Keratinocyte (primary cell): ENCODE measurements at places on chromosomes 7 and 10.

DNA sequence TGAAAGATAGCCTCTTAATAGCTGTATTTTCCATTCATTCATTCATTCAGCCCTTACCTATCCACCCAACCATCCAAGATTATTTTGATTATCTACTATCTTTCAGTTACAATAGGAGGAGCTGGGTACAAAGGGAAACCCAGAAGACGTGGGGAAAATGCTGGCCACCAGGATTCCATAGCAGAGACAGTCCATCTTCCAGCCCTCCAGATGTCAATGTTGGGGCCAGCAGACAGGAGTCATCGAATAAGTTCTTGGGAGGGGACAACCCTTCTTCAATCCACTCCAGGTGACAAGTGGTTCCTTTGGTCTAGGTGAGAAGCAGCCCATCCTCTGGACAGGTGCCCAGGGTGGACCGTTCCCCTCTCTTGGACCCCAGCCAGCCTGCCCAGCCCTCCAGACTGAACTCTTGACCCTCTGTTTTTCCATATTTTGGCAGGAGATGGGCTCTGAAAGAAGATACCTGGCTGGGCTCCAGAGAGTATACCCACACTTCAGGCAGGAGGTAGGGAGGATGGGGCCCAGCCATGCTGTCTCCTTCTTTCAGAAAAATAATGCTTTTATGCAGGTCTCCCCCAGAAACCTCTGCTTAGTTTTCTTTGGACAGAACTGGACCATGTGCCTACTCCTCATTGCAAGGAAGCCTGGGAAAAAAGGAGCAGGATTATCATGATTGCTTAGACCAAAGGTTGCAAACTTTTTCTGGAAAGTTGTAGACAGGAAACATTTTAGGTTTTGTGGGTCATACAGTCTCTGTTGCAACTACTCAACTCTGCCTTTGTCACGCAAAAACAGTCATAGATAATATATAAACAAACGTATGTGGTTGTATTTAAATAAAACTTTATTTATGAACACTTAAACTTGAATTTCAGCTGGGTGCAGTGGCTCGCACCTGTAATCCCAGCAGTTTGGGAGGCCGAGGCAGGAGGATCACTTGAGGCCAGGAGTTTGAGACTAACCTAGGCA, 95.5 kb upstream of the SMNDC1 start:
- H3K27me3 ChIP-seq: no peaks in the 10 kb centered on the region
- H3K36me3 ChIP-seq: no peaks in the 10 kb centered on the region
- peaks cover 40% of the 10 kb centered on the region for H3K4me1 ChIP-seq
- DNase-seq: no peak

- H3K27ac ChIP-seq: no peak overlapping the region
- H3K36me3 ChIP-seq: peaks cover 1% of the 10 kb centered on the region
- no peaks in the 10 kb centered on the region for H3K4me1 ChIP-seq
- H3K4me3 ChIP-seq: no peak overlapping the region
Observed at GRCh38 chr10:34462993-34463392, 352.1 kb downstream of the PARD3 start.

GRCh38 chr10:1499359-1499957, 237.9 kb downstream of the ADARB2 start:
- DNase-seq: no peak
- H3K27me3 ChIP-seq: no peaks in the 10 kb centered on the region
- H3K36me3 ChIP-seq: no peaks in the 10 kb centered on the region
- no peaks in the 10 kb centered on the region for H3K4me1 ChIP-seq

DNA sequence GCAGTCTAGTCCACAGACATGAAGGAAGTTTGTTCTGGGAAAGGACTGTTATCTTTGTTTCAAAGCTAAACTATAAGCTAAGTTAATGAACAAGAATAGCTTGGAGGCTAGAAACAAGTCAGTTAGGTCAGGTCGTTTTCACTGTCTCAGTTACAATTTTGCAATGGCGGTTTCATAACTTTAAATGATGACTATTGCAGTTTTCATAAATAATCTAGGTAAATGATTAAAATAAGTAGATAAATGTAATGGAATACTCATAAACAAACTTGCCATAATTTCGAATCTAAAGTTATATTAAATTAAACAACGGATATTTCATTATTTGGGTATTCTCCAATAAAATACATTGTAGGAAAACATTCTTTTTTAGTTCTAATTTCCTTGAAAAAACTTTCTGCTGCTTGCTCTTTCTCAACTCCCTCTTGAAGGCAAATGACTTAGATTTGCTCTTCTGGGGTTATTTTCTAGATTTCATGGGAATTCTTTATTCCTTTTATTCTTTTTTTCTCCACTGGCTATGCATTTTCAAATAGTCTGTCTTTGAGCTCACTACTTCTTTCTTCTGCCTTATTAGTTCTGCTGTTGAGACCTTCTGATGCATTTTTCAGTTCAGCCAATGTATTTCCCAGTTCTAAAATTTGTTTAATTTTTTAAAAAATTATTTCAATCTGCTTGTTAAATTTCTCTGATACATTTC, 103.8 kb upstream of the APBB1IP start:
- no peaks in the 10 kb centered on the region for H3K36me3 ChIP-seq
- no peak for DNase-seq
- H3K27ac ChIP-seq: no peak overlapping the region

DNA sequence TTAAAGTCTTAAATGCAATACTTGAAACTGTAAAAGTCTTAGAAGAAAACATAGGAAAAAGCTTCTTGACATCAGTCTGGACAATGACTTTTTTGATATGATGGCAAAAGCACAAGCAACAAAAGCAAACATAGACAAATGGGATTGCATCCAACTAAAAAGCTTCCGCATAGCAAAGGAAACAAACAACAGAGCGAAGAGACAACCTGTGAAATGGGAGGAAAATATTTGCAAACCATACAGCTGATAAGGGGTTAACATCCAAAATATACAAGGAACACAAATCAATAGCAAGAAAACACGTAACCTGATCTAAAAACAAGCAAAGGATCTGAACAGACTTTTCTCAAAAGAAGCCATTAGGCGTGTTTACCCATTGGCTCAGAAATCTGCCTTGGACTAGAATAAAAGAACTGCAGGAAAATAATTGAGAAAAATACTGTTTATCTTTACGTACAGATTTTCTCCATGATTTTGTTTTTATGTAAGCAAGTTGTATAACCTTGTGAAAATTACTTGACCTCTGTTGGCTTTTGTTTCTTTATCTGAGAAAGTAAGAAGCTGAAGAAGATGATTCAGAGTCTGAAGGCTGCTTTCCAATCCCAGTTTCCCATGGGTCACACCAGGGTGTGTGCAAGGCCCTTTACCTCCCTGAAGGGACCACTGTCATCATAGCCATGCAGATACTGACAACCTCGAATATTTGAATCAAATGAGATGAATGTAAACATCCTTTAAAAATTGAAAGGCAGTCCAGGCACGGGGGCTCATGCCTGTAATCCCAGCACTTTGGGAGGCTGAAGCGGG, 99.1 kb upstream of the LANCL2 start:
- H3K4me1 ChIP-seq: no peaks in the 10 kb centered on the region
- peaks cover 7% of the 10 kb centered on the region for H3K27me3 ChIP-seq
- no peak overlapping the region for H3K4me3 ChIP-seq
- no peak for DNase-seq
- no peak overlapping the region for H3K27ac ChIP-seq
- no peaks in the 10 kb centered on the region for H3K36me3 ChIP-seq

GRCh38 chr7:33388332-33388731, 259.0 kb downstream of the BBS9 start:
- H3K4me3 ChIP-seq: no peak overlapping the region
- H3K36me3 ChIP-seq: no peaks in the 10 kb centered on the region
- no peaks in the 10 kb centered on the region for H3K27me3 ChIP-seq
- H3K27ac ChIP-seq: no peak overlapping the region
- H3K4me1 ChIP-seq: no peaks in the 10 kb centered on the region

GRCh38 chr7:106273009-106273668, 11.6 kb downstream of the NAMPT start:
- no peaks in the 10 kb centered on the region for H3K27me3 ChIP-seq
- no peak for DNase-seq
- no peaks in the 10 kb centered on the region for H3K4me1 ChIP-seq
- no peak overlapping the region for H3K4me3 ChIP-seq
- H3K27ac ChIP-seq: no peak overlapping the region
- H3K36me3 ChIP-seq: peaks cover 34% of the 10 kb centered on the region

DNA sequence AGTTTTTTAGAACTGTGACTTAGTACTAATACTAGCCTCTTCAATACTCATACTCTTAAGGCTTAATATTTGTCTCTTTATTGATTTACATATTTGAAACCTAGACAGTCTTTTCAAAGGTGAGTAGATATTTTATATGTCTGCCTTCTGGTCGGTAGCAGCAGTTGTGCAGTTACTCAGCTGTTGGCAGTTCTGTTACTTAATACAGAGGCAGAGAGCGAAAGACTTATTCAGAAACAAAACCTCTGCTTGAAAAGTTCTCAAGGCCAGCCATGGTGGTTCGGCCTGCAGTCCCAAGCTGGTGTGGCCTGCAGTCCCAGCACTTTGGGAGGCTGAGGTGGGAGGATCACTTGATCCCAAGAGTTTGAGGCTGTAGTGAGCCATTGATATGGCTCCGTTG, 84.2 kb downstream of the AUTS2 start:
- no peaks in the 10 kb centered on the region for H3K36me3 ChIP-seq
- H3K4me3 ChIP-seq: no peak overlapping the region
- no peak overlapping the region for H3K27ac ChIP-seq
- H3K27me3 ChIP-seq: no peaks in the 10 kb centered on the region
- DNase-seq: no peak
- no peaks in the 10 kb centered on the region for H3K4me1 ChIP-seq

DNA sequence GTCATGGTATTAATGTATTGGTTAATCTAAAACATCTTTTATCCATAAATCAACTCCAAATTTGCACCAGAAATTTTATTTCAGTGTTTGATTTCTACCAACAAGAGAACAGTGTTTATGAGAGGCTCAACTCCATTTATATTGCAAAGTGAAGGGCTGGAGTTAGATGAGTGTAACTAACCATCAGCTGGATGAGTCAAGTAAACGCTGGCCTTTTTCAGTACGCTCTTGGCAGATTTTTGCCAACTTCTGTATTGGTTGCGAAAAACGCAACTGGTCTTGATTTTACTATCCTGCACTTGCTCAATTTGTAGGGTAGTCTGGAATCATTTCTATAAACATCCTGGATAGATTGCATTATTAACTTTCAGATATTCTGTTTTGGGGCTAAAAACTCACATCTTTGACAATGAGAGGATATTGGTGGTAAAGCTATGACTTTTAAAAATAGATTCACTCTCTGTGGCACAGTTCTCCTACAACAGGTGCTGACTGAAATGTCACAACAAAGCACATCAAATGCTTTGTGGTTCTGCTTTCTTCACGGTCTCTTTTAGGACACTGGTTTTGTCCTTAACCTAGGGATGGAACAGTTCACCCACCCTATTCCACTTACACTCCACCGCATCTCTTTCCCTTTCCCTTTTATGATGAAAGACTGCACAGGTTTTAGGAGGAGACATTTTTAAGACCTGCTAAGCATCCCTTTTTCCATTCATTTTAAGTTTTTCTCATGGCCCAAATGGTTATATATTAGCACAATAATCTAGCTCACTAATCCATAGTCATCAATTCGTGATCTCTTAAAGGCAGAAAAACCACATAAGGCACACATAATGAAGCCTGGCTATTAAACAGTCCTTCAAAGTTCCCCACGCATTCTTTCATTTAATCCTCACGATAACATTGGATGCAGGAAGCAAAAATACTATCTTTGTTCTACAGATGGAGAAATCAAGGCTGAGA, 12.8 kb downstream of the CACNA2D1 start:
- H3K27ac ChIP-seq: no peak overlapping the region
- H3K4me1 ChIP-seq: no peaks in the 10 kb centered on the region
- H3K4me3 ChIP-seq: no peak overlapping the region
- H3K27me3 ChIP-seq: no peaks in the 10 kb centered on the region
- no peaks in the 10 kb centered on the region for H3K36me3 ChIP-seq

DNA sequence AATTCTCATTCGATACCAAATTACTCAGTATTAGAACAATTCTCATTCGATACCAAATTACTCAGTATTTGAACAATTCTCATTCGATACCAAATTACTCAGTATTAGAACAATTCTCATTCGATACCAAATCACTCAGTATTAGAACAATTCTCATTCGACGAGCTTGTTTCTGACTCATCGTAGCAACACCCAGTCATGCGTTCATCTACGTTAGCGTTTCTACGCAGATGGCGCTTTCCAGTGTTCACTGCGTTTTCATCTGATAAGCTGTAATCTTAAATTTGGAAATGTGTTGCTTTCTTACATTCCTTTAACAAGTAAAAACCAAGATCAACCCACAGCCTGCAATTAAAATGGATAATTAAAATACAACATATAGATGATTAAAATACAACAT, 276.3 kb downstream of the ZMYND11 start:
- H3K27me3 ChIP-seq: no peaks in the 10 kb centered on the region
- H3K36me3 ChIP-seq: no peaks in the 10 kb centered on the region
- H3K4me1 ChIP-seq: no peaks in the 10 kb centered on the region
- H3K4me3 ChIP-seq: no peak overlapping the region

DNA sequence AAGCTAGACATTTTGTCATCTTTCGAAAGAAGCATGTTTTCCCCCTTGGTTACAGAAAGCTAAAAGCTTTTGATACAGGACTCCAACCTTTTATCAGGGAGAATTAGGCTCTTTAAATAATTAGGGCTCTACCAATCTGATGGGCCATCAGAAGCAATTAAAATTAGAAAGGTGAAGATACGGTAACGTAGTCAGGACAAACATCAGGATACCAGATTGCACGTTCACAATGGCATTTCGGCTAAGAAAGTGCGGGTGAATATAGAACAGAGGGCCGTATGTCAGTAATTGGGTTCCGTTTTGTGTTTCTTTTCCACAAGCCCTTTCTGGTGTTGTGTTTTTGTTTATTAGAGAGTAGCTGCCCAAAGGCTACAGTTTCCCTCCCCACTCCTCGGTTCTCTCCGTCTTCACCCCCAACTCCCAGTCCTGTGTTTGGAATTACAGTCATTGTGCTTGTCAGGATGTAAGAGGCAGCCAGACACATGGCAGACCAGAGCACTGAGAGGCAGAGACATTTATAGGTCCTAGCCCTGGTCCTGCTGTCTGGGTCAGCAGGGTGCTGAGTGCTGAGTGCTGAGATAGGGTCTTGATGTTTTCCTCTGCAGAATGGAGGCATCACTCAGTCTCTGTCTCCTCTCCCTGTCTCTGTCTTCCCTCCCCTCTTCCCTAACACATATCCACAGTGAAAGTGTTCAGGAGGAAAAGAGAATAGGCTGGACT, 5.5 kb downstream of the PFKP start:
- peaks cover 45% of the 10 kb centered on the region for H3K4me1 ChIP-seq
- no peak for DNase-seq
- H3K27me3 ChIP-seq: no peaks in the 10 kb centered on the region
- peaks cover 33% of the 10 kb centered on the region for H3K36me3 ChIP-seq
- H3K27ac ChIP-seq: peak overlapping the region; percentile 16

DNA sequence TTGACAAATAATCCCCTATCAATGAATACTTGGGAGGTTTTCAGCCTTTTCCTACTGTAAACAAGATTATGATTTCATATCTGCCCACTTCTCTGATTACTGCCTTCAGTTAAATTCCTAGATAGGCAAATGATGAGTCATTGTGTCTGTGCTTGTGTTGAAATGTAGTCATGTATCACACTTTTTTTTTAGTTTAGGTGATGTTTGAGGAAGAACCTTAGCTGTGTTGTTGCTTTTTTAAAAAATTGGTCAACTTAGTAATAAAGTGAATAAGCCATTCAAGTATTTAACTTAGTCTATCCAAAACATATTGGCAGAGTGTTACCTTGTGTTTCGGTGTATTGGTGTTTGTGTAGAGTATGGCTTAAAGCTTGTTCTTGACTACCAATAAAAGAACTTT, 60.0 kb downstream of the WAC start:
- peak overlapping the region; percentile 48 for H3K27ac ChIP-seq
- no peak overlapping the region for H3K4me3 ChIP-seq
- H3K27me3 ChIP-seq: no peaks in the 10 kb centered on the region
- H3K36me3 ChIP-seq: peaks cover 9% of the 10 kb centered on the region

- peak within 1 kb of the TSS; percentile 29 for H3K4me3 ChIP-seq
- H3K4me1 ChIP-seq: peaks cover 8% of the 10 kb centered on the region
- no peaks in the 10 kb centered on the region for H3K36me3 ChIP-seq
- H3K27me3 ChIP-seq: peaks cover 71% of the 10 kb centered on the region
- H3K27ac ChIP-seq: no peak within 1 kb of the TSS
Observed at GRCh38 chr7:131556053-131556908, at the start of gene PODXL. Gene PODXL, minus strand, starts transcription at chr7:131556628. Its CDS starts 269 bp downstream, at chr7:131556359.
